NCI-H2081 (cell line): ENCODE measurements at places on chromosomes 1 and 21.

- DNase-seq, result no peak
Measured at GRCh38 chr1:243379706-243380105, 123.9 kb downstream of the SDCCAG8 start.

DNA sequence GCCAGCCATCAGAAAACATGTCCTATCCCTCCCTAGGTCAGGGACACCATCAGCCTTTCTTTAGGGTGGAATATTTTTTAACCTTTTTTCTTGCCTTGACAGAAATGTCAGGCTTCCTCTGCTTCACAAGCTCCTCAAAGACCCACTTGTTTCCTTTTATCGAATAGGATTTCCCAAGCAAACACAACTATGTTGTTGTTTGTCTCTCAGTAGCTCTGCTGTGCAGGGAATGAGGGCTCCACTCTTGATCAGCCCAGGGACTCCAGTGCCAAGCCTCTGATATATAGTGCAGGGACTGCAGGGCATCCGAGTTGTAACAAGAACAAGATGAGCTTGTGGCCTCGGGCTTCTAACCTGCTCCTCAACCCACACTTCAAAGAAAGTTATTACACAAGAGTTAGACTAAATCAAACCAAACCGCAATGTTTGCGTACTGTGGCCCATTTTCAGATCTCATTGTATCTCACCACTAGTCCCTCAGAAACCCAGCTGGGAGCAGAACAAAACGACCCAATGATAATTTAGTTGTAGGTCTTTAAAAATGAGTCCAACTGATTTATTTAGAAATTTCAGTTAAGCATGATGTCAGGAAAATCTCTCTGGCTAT lies 108.1 kb downstream of the ATG4C start:
- DNase-seq, result no peak

GRCh38 chr1:32774950-32775634 lies 42.1 kb downstream of the YARS1 start:
- DNase-seq, result peak; percentile 64

DNA sequence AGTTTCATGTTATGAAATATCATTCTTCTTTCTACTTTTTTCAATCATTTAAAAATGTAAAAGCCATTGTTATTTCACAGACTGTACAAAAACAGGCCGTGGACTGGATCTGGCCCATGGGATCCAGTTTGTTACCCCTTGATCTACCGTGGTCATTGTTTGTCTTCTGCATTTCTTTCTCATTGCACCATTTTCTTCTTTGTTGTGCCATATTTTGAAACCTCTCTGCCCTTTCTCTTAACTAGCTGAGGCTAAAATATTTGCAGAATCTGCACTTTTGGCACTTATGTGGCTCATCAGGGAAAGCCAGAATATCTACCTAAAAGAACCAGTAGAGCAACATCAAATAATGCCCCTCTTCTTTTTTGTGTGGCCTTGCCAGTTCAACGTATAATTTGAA lies 50.5 kb downstream of the DNAJC6 start:
- no peak for DNase-seq

DNA sequence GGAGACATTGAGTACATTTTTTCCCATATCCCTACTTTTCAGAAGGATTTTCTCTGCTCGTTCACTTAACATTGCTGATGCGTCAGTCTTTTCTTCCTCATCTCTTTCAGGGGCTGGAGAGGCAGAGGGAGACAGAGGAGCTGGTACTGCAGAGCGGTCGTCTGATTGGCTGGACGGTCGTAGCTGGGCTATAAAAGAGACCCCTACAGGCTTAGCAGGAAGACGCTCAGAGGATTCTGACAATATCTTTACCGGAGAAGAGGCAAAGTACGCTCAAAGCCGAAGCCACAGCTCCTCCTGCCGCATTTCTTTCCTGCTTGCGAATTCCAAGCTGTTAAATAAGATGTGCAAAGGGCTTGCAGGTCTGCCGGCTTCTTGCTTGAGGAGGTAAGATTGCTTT lies at the start of gene RGS4:
TSS of gene RGS4 (plus strand) at position 220 of the 400 bp plus-strand sequence. CDS start at position 344, 124 bp downstream.
- DNase-seq, result peak; percentile 89

- peak; percentile 96 for DNase-seq
Measured at GRCh38 chr1:159945483-159946241, at the start of gene IGSF9. IGSF9 (minus strand) TSS chr1:159945613; CDS start chr1:159943454, 2,159 bp downstream.

DNA sequence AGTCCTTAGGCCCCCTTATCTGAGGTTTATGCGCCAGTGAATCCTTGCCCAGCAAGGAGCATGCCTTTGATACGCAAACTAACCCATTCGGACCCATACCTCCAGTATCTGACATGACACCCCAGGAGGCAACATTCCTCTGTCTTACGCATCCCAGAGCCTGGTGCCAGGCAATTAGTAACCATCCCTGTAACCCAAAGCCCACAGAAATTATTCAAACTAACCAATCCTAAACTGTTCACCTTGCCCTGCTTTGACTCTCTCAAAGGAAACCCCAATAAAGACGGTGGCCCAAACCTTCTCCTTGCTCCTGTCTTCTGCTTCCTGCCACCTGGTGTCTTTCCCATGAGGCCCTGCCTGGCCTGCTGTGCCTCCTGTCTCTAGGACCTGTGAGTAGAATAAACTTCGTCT lies 36.4 kb downstream of the ZNF496 start:
- DNase-seq, result no peak

DNA sequence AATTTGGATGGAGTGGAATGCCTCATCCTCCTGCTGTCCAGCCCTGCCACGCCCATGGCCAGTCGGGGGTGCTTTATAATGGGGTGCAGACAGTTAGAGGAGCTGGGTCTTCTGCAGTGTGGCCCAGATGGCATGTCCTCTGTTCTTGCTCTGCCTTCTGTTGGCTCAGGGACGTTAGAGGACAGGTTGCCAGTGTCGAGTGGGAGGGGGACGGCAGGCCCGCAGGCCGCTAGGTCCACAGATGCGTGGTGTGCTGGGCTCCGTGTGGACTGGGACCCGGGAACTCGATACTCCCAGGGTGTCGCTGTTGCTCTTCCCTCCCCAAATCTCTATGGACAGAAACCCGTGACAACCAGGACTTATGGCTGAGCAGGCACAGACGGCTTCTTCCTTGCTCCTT lies 33.3 kb downstream of the SIM2 start:
- no peak for DNase-seq

DNA sequence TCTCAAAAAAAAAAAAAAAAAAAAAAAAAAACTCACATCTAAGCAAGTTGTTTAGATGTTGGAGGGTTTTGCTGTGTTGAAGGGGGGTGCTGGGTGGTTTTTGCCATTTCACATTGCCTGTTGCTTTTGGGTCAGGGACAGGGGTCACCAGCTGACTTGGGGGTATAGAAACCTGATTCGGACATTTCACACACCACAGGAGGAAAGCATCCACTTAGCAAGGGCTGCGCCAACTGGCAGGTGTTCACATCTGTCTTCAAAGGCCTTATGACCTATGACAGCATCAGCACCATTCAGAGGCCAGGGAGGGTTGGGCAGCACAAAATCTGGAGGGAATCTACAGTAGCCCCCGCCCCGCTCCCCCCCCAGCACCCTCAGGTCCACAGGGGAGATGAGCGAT lies 45.2 kb downstream of the SYF2 start:
- no peak for DNase-seq

GRCh38 chr1:109782927-109783326 lies 19.2 kb upstream of the EPS8L3 start:
- no peak for DNase-seq

GRCh38 chr1:152035539-152036266 lies 1.1 kb downstream of the S100A11 start:
- no peak for DNase-seq

- peak; percentile 95 for DNase-seq
Measured at GRCh38 chr1:8822373-8823294, 5.2 kb upstream of the RERE start.

DNA sequence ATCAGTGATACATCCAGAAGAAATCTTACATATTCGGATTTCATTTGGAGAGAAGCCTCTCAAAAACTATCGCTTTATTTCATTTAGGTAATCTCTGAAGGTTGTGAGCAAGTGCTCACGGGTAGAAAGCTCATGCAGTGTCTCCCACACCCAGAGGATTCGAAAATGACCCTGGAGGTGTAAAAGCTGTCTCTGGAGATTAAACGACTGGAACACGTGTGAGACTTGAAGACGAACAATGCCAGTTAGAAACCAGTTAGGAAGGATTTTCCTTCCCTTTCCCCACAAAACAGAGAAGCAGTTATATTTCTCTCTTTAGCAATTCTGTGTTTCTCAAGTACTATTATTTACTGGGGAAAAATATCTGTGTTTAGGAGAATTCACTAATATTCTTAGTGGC lies 92.5 kb upstream of the CD55 start:
- DNase-seq, result no peak

GRCh38 chr1:203426870-203427269 lies 48.7 kb upstream of the PRELP start:
- DNase-seq, result no peak

- no peak for DNase-seq
Measured at GRCh38 chr1:84387480-84388163, 10.7 kb upstream of the DNASE2B start.

- DNase-seq, result no peak
Measured at GRCh38 chr1:33381977-33382376, 48.9 kb downstream of the PHC2 start.

DNA sequence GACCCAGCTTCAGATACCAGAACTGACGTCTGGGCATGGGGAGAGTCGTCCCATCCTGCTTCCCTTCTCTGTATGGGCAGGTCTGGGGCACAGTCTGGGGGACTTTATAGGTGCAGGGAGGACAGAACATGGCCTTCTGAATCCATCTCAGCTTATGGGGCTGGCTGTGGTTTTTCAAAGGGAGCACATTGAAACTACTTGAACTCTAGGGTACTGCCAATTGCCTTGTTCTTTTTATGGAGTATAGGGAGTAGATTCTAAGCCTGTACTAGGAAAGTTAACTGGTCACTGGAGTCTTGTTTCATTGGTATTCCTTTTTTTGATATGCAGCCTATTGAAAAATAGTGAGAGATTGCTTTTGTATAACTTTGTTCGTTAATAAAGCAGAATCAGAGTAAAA lies 90.2 kb downstream of the ATP5PO start:
- no peak for DNase-seq

DNA sequence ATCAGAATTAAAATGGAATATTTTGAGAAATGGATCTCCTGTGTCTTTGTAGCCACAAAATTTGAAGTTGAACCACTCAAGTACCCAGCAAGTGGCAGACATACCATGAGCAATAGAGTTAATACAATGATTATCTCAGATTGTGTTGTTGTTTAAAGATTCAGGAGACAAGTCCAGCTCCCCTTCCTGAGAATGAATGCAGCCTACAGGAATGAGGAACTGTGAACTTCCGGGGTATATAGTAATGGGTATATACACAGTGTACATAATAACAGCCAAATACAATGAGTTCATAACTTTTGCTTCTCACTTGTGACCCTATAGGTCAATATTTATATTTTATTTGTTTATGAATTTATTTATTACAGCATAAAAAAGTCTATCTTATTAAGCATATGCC lies 445.0 kb downstream of the SETD4 start:
- DNase-seq, result no peak

GRCh38 chr1:185776522-185776921 lies 42.3 kb downstream of the HMCN1 start:
- DNase-seq, result no peak

DNA sequence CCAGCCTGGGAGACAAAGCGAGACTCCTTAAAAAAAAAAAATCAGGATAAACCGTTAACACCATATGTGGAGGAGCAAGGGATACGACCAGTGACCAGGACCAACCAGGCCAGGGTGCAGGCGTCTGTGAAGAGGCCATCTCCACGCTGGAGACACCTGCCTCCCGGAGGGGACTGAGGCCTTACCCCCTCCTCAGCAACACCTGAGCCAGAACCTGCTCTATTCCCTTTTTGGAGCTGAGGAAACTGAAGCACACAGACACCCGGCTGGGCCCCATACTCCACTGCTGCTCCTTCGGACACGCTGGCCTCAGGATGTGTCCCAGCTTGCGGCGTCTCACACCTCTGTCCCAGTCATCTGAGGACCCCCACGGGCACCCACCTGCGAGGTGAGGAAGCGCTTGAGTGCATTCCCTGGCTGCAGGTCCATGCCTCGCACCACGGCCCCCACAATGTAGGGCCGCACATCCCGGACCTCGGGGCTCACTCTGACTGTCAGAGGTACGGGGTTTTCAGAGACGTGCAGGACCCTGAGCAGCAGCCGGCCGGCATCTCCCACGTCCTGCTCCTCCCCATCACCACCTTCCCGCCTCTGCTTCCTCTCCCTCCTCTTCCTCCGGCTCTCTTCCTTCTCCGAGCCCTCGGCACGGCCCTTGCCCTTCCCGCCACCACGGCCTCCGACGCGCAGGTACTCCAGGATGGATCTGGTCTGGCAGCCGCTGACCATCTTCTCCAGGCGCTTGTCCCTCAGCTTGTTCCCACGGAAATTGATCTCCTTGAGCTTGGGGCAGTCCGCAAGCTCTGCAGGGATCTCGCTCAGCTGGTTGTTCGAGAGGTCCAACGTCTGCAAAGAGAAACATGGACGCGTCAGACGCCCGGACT lies 9.6 kb downstream of the LRRC47 start:
- no peak for DNase-seq

DNA sequence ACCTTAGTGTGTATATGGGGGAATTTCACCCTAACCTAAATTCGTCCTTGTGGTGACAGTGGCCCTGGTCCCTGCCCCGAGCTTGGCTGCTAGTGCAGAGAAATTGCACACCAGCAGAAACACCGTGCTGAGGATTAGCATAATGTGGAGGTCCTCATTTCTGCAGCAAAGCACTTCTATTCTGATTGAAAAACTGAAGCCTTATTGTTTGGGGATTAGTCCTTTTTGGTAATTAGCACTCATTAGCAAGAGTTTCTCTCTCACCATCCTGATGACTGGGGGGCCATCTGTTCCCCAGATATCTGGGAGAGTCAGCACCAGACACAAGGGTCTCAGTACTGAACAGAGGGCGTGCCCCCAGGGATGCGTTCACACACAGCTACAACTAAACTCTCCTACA lies 55.2 kb downstream of the AJAP1 start:
- no peak for DNase-seq

DNA sequence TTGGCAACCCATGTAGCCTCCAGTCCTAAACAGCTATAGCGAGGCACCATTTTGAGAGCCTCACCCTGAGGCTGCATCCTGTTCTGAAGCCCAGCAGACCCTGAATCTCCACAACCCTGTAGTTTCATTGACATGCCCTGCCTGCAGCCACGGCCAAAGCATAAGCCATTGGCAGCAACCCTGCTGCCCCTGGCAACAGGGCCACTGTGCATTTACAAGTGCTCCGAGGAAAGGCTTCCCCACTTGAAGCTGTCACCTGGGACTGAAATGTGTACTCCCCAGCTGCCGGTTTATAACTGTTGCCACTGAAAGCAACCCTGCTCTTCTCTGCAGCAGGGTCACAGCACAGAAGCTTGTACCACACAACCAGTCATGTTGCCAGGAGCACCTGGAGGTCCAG lies 124.2 kb upstream of the OLFM3 start:
- DNase-seq, result no peak

DNA sequence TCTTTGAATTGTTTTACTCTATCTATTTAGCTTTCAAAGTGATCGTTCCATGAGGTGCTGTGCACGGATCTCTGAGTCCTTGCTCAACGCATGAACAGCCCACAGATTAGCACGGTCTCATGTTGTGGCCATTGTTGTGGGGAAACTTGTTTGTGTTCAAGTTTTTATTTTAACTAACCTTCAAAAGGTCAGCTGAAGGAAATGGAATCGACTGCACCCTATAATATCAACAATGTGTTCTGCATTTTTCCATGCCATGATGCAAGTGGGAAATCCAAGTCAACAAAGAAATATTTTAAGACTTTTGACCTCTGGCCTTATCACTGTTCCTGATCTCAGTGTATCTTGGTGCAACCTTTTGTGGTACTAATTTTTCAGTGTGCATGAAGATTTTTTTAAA lies 6.1 kb downstream of the SH2D1B start:
- no peak for DNase-seq

GRCh38 chr1:208980605-208981004 lies 602.9 kb upstream of the CAMK1G start:
- DNase-seq, result no peak

- DNase-seq, result no peak
Measured at GRCh38 chr1:181984006-181984405, 77.5 kb downstream of the ZNF648 start.
